ENCODE measurements at places on chromosomes 3 and 15.

GRCh38 chr3:152229692-152230091, 39.0 kb upstream of the MBNL1 start:
- no peak for DNase-seq

GRCh38 chr15:30984542-30984941, 6.9 kb downstream of the MTMR10 start:
- no peak for DNase-seq

- no peak for DNase-seq
Measured at GRCh38 chr15:47300596-47300995, 416.7 kb upstream of the SEMA6D start.

GRCh38 chr3:12369598-12369997, 80.7 kb downstream of the PPARG start:
- DNase-seq, result no peak

DNA sequence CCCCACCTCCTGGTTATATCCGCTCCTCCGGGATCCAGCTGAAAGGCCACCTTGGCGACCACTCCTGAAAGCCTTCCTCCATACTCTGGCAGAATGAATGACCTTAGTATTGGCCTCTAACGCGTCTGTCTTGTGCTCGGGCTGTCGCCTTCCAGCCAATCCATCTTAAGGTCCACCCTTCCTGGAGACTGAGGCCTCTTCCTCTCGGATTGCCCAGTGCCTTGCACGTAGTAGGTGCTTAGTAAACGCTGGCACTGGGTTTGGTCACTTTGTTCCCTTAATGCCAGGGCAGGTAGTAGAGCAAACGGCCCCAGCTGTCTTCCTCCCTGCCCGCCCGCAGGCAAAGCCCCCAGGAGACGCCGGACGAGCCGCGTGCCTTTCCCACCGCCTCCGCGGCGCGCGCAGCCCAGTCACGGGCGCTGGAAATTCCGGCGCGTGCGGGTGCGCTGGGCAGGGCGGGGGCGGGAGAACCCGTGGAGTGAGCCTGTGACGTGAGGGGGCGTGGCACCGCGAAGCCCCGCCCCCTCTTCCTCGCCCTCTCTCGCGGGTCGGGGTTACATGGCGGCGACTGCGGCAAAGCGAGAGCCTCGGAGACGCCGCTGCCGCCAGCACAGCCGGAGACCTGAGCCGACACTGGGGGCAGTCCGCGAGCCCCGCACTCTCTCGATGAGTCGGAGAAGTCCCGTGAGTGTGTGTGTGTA, at the start of gene MAPK6:
Gene MAPK6, plus strand, starts transcription at position 527 of the 701 bp plus-strand sequence. CDS start 27,242 bp downstream, outside the sequence.
- peak; percentile 77 for DNase-seq

DNA sequence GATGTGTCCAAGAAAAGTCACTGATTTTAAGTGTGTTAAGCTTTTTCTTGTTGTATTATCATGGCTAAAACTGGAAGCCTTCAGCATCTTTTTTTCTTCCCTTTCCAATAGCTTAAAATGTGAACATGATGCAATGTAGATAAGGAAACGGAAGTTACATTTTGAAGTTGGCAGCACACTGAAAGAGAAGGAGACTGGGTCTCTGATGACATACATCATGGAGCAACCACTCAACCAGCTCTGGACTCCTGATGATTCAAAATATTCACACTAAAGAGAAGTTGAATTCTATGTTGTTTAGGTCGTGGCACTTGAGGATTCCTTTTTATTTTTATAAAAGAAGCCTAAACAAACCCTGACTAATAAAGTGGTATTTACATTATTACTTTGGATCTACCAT, 488.3 kb upstream of the ALCAM start:
- no peak for DNase-seq

DNA sequence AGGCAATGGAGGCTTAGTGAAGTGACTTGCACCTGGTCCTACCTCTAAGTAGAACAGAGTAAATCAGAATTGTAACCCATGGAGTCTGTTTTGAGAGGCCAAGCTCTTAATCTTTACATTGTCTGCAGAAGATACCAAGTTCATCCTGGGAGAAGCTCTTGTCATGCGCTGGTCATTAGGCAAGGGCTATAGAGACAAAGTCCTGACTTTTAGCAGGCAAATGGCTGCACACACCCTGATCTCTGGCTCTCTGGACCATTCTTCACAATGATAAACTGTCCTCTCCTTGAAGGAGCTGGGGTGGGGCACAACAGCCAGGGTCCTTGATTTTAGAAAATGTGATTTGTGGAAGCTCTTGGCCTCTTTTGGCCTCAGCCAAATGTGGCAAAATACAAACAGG, 65.4 kb downstream of the MCTP2 start:
- no peak for DNase-seq

DNA sequence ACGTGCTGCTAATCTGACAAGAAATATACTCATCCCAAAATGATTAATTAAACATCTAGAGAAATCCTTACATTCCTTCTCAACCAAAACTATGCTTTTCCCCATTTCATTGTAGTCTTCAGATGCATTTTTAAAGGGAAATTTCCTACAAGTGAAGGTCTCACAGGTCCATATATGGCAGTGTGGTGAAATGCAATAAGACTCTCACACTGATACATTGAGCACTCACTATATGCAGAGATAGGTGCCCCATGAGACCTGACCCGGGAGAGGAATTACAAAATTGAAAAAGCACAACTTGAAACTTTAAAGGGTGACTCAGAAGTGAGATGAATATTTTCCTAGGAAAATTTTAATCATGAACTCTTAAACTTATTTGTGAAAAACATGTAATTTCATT, 629.2 kb upstream of the NAALADL2 start:
- no peak for DNase-seq

DNA sequence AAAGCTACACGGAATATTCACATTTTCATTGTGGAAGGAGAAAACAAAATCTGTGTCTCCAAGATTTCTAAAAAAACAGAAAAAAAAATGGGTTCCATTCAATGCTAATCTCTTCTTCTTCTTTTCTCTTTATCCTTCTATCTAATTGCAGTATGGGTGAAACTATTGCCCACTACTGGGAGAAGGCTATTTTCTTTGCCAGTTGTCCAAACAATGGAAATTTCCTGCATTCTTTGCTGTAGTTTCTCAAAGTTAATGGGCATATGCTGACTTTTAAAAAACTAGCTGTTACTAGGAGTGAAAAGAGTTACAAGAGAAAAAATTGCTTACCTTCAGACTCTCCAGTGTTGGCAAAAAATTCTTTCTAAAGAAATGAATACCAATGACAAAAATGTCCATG, 179.3 kb upstream of the ANKRD28 start:
- no peak for DNase-seq

DNA sequence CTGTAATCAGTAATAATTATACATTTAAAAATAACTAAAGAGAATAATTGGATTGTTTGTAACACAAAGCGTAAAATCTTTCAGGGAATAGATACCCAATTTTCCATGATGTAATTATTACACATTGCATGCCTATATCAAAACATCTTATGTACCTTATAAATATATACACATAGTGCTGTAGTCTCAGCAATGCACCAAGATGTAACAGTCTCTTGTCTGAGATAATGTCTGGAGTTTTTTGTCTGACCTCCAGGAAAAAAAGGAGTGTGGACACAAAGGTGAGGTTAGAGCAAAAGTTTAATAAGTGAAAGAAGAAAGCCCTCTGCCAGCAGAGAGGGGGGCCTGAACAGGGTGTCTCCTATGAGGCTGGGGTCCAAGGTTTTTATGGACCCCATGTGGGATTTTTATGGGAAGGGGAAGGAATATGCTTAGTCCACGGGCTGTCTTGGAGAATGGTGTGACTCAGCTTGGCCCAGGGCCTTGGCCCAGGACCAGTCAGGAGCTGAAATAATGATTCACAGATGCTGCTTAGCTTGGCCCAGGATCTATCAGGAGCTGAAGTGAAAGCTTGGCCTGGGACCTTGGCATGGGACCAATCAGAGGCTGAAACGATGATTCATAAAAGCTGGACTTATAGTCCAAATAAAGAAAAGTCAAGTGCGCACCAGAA, 545.0 kb downstream of the ZPLD1 start:
- peak; percentile 99 for DNase-seq

DNA sequence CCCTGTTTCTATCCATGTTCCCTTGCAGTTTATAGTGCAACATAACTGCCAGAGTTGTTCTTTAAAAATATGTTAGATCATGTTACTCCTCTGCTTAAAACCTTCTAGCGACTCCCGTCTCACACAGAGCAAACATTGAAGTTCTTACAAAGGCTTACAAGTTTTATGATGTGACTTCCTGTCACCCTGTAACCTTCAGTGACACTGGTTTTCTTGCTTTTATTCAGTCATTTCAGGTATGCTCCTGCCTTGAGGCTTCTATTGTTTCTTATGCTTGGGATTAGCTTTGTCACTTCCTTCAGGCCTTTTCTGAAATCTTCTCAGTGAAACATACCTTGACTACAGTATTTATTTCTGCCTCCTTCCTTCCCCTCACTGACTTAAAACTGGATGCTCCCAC, 252.1 kb downstream of the DOCK3 start:
- DNase-seq, result no peak

GRCh38 chr15:32053719-32054118, 23.4 kb downstream of the CHRNA7 start:
- no peak for DNase-seq

GRCh38 chr3:62178739-62179600, 194.4 kb downstream of the FEZF2 start:
- no peak for DNase-seq

GRCh38 chr3:130900959-130901358, 7.1 kb downstream of the ATP2C1 start:
- DNase-seq, result no peak

- no peak for DNase-seq
Measured at GRCh38 chr3:120506828-120507774, 56.3 kb upstream of the FSTL1 start.

- DNase-seq, result peak; percentile 86
Measured at GRCh38 chr3:9715764-9716437, 12.3 kb downstream of the CPNE9 start.

GRCh38 chr15:63833021-63833696, 589 bp downstream of the HERC1 start:
- DNase-seq, result no peak

DNA sequence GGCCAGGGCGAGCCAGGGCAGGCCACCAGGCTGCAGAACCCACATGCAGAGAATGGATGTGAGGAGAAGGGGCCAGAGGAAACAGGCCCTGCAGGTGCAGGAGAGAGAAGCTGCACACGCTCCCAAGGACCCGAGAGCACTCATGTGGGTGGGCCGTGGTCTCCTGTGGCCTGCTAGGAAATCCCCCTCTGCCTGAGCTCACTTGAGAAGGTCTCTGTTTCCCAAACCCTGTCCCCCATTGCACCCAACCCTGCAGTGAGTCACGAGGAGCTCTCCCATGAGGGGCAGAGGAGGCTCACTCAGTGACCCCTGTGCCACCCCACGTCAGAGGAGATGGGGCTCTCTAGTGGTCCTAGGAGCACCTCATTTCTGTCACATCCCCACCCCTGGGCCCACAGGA, 111.1 kb downstream of the KLF13 start:
- no peak for DNase-seq

- no peak for DNase-seq
Measured at GRCh38 chr3:79366414-79366813, 401.4 kb downstream of the ROBO1 start.

- DNase-seq, result no peak
Measured at GRCh38 chr3:9817436-9817835, 7.4 kb downstream of the TTLL3 start.

DNA sequence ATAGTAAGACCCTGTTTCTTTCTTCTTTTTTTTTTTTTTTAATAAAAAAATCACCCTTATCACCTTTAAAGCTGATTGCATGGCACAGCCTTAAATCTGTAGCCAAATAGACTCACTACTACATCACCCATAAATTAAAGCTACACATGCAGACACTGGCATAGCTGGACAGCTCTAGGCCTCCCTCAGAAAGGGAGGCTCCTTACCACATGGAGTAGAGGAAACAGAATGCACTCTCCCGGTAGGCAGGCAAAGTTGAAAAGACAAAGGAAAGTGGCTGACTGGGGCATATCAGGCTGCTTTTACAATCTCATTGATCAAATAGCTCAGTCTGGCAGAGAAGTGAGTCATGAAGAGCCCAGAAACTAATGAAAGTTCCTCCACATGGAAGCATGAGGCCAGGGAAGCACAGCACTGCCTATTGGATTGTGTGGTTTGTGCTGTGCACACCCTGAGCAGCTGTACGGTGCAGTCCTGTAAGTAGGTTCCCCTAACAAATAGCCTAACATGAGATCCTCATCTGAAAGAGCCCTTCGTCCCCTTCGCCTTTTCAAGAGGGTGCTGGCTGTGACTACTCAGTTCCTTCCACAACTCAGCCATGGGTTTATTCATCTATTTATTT, 32.7 kb upstream of the FAM98B start:
- DNase-seq, result no peak

DNA sequence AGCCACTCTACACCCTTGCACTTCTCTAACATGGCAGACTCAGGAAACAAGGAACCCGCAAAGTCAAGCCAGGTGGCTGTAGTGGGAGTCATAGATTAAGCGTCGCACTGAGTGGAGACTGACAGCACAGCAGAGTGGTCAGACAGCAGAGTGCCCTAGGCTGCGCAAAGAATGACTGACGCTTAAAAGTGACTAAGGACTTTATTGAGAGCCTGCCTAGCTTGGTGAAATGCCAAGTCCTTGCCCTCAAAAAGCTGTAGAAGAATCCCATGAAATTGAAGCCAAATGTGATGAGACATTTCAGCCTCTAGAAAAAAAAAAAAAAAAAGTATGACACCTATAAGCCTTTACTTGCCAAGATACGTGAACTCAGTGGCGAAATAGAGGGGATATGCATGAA, 30.2 kb downstream of the NCEH1 start:
- no peak for DNase-seq

DNA sequence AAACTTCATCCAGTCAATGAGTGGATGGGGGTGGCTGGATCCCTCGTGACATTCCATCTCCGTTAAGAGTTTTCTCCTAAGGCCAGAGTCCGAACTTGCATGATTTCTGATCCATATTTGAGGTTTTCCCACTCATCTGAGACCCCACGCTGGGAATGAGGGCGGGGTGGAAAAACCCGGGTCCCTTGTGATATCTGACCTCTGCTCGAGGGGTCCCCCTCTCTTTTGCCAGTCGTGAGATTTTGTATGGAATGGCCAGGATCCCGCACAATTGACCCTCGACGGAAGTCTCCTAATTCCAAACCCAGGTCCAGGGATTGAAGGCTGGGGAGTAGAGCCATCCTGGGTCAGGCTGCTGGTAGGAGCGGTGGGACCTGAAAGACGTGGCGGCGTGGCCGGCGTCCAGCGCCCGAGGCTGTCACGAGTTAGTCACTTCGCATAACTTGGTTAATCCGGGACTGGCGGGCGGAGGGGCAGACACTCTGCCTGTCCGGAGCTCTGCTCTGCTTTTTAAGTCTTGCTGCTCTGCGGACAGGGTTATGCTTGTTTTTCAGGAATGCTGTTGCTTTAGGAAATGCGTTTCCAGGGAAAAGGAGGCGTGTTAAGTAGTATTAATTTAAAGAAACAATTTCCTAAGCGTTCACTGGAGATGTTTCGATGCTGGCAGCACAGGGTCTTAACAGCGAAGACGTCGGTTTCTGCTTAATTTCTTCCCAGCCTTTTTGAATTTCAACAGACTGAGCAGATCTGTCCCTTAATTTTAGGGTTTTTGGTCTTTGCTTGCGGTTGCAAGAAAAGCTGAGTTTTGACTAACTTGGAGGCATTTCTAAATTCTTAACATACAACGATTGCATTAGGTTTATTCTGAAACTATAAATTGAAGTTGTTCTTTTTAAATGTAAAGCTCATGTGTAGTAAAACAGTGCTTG, 69.7 kb upstream of the LRRFIP2 start:
- DNase-seq, result peak; percentile 24
